ENCODE measurements at places on chromosomes 5 and 9. TPM values are rescaled to one million over a fixed set of nuclear protein-coding genes. Genes with fewer than 3 reads are reported as not detected.

DNA sequence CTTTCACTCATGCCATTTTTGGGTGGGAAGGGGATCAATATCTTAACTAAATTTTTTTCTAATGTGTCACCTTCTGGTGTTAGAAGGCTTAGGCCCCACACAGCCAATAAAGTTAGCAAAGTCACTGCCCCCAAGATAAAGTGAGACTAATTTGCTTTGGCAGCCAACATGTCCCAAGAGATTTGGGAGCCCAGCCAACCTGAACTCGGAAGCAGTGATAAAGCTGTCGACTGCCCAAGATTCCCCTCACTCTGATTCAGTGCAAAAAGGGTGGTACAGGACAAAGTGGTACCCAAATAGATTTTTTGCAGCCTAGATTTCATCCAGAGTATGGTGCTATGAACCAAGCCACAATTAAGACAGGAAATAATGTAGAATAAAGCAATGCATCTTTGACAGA, 572.5 kb upstream of the ARRDC3 start:
- no peak overlapping the region for H3K4me3 ChIP-seq
- no peaks in the 10 kb centered on the region for H3K4me1 ChIP-seq
- no peaks in the 10 kb centered on the region for H3K27me3 ChIP-seq
- peak; percentile 62 for DNase-seq
- H3K27ac ChIP-seq, result no peak overlapping the region

DNA sequence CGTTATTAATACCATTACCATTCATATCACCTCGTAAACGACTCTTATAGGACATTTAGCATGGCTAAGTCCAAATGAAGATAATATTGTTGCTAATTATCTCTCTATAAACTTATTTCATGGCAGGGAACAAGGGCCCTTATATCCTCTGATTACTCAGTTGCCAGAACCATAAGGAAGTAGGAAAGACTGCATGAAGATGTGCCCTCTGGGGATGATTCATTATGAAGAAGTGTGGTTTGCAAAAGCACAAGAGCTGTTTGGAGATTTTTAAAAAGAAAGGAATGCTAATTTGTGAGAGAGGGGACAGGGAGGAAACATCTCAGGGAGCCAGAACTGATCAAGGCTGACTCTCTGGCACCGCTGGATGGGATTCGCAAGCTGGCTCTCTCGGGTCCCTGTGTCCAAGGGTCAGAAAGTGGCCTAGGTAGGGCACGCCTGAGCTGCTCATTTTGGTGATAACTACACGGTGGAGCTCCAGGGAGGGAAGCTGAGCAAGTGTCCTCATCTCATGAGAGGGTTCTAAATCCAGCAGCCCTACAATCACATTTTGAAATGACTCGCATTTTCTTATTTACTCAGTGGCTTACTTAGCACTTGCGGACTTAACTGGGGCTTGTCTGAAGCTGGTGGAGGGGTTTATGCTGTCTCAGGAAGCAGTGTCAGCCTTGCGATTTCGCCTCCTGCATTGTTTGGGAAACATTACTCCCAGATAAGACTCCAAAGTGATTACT, 136.8 kb downstream of the C5orf15 start:
- no peaks in the 10 kb centered on the region for H3K4me1 ChIP-seq
- DNase-seq, result no peak
- H3K4me3 ChIP-seq, result no peak overlapping the region
- no peaks in the 10 kb centered on the region for H3K36me3 ChIP-seq
- H3K27ac ChIP-seq, result no peak overlapping the region

DNA sequence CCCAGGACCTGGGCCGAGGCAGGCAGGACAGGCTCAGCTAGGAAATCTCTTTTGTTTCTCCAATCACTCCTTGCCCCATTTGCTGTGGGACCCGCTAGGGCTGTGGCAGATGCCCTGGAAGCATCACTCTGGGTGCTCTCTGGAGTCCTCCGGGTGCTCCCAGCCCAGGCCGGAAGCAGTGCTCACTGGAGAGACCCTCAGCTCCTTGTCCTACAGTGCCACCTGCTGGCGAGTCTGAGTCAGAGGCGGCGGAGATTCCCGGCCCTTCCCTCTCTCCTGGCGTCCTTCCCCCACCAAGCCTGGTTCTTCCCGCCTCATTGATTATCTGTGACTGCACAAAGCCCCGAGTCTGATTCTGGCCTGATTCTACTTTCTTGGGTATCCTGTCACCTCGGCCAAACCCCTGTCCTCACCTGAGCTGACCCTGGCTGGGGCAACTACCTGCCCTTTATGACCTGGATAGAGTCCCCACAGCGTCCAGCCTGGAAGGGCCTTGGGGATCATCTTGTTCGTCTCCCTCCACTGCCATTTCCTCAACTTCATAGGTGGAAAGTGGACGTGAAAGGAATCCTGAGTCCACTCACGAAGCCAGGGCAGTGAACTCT, 7.3 kb upstream of the BARHL1 start:
- H3K27ac ChIP-seq, result no peak overlapping the region
- peak; percentile 89 for DNase-seq
- H3K27me3 ChIP-seq, result peaks cover 82% of the 10 kb centered on the region
- peaks cover 4% of the 10 kb centered on the region for H3K4me1 ChIP-seq

DNA sequence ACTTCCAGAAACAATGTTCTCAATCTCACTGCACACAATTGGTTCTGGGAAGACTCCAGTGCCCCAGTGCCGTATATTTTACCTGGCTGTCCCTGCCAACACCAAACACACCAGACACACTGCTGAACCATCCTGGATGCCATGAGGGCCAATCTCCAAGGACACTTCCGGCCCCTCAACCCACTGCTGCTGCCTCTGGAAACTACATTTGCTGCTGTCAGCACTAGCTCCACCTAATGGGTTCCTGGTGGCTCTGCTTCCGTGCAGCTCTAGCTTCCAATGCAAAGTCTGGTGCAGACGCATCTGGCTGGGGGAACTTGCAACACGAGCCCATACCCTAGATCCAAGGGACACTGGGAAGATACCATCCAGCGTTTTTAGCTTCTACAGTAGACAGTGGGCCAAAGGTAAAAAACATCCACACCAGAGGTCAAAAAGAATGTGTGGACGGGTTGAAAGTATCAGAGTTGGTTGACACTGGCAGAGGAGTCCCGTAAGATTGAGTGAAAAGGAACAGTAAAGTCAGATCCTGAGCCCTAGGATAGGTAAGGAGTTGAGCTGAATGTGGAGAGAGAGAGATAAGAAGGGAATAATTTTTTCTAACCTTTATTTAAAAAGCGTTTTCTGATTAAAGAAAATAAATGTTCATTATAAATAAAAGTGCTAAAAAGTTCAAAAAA, 99.7 kb upstream of the KIF2A start:
- no peak overlapping the region for H3K27ac ChIP-seq
- H3K36me3 ChIP-seq, result no peaks in the 10 kb centered on the region
- H3K27me3 ChIP-seq, result no peaks in the 10 kb centered on the region
- no peaks in the 10 kb centered on the region for H3K4me1 ChIP-seq

Gene PKD2L2
- not detected for polyA plus RNA-seq

GRCh38 chr9:127291246-127291778, 26.7 kb downstream of the GARNL3 start:
- no peak overlapping the region for H3K27ac ChIP-seq
- no peak overlapping the region for H3K4me3 ChIP-seq
- no peaks in the 10 kb centered on the region for H3K27me3 ChIP-seq

Gene RNF208
- 11.8 TPM for polyA plus RNA-seq
